Suppressor macrophage treated with lipopolysaccharide for 4 hours (primary cell): ENCODE measurements at places on chromosomes 1 and 21.

GRCh38 chr1:234927312-234927970 lies 201.2 kb downstream of the TOMM20 start:
- DNase-seq, result no peak

DNA sequence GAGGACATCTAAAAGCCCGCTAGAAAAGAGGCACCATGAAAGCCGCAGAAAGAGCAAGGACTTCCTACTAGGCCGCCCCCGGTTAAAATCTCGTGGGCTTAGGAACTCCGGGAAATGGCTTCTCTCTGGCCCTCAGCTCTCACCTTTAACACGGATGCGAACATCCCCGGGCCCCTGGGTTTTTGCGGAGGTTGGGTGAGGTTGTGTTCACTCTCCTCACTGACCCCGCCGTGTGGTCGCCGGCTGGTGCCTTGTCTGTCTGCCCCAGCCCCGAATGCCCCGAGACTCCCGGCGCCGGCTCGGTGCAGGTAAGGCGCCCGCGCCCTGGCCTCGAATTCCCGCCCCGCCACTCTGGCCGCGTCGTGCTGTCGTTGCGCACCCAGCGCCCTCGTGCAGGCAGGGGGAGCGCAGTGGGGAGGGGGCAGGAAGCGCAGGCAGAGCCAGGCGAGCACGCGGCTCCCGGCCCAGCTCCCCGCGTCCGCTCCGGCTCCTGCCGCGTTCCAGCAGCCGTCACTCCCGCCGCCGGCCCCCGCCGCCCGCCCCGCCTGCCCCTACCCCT lies at the start of gene SHISAL2A:
Gene SHISAL2A (plus strand): TSS at position 437 of the 559 bp plus-strand sequence. CDS start 326 bp downstream, outside the sequence.
- peak; percentile 15 for DNase-seq

- DNase-seq, result no peak
Measured at GRCh38 chr1:1112237-1112985, 3.5 kb downstream of the C1orf159 start.

GRCh38 chr1:57376041-57376440 lies 47.8 kb downstream of the DAB1 start:
- DNase-seq, result no peak

- peak; percentile 34 for DNase-seq
Measured at GRCh38 chr1:215606564-215607168, 39.6 kb downstream of the KCTD3 start.

- DNase-seq, result peak; percentile 60
Measured at GRCh38 chr1:229186373-229187056, 84.4 kb upstream of the RAB4A start.

GRCh38 chr1:236524895-236525184 lies 1.1 kb downstream of the LGALS8 start:
- peak; percentile 70 for DNase-seq

GRCh38 chr1:199948587-199949280 lies 78.8 kb upstream of the NR5A2 start:
- DNase-seq, result no peak

DNA sequence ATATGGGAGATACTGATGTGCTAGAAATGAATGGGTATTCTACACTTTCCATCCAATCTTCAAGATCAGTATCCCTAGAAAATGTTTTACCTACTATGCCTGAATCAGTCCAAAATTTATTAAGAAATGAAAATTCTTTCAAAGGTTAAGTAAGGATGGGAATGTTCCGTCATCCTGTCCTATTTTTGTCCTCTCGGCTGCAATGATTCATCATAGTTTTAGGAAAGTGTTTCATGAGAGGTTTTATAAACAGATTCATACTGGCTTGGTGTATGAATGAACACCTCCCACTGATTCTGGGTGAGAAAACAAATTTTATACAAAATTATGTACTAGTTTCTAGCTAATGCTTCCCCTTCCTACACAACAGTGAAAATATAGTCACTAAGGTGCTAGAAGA lies 504.6 kb upstream of the NR5A2 start:
- no peak for DNase-seq

DNA sequence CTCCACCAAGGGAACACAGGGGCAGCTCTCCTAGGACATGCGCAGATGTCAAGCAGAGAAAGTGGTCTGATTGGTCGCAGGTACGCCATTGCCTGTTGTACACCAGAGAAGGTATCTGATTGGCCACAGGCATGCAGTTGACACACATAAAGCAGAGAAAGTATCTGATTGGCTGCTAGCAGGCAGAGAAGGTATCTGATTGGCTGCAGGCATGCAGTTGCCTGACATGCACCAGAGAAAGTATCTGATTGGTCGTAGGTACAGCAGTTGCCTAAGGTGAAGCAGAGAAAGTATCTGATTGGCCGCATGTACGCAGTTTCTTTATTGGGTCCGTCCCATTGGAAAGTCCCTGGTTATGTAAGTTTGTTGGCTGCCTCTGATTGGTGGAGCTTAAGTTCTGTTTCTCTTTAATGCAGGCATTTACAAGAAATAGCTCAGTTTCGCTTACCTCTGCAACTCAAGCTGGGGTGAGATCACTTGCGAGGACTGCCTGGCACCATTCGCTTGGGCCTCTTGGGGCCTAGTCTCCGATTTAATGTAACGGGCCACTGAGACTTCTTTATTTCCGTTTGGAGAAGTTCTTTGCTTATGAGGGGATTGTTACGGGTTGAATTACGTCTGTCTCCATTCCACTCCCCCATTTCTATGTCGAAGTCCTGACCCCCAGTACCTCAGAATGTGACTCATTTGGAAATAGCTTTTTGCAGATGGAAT lies 74.2 kb downstream of the SIK1 start:
- DNase-seq, result peak; percentile 89

DNA sequence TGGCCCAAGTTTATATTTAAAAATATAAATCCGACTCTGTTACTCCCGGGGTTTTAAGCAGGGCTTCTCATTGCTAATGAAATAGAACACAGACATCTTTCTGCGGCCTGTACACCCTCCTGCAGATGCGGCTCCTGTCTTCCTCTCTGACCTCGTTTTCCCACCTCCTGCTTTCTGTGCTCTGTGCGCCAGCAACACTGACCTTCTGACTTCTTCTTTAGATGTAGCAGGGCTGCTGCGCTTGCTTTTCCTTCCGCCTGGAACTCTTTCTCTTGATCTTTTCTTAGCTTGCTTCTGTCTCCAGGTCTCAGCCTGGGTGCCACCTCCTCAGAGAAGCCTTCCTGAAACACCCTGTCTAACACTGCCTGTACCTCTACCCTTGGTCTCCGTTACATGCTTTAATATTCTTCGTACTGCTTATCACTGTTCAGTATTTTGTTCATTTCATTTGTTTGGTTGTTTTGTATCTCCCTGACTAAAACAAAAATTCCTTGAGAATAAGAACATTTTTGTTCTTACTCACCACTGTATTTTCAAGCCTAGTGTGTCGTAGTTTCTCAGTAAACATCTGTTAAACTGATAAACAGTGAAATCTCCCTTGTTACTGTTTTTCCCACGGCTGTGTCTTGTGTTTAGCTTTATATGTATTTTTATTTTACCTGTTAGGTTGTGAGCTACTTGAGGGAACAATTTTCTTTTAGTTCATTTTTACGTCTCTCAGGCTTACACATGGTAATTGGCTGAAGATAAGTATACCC lies 79.0 kb downstream of the ST3GAL3 start:
- no peak for DNase-seq

DNA sequence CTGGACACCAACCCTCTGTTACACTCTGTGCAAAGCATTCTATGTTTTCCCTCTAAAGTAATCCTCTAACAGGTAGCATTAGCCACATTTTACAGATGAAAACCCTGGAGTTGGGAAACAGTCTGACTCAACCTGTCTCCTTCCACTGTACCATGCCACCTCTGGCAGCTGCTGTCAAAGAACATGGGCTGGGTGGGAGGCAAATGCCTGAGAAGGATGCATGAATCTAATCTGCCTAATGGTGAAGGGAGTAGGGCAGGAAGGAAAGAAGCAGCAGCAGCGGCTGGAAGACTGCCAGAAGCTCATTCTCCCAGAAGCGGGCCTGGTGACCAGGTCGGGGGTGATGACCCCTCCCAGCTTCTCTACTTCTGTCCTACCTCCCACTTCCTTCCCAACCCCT lies 21.7 kb downstream of the LRRC71 start:
- no peak for DNase-seq

GRCh38 chr1:195740862-195741261 lies 867.4 kb downstream of the KCNT2 start:
- no peak for DNase-seq

GRCh38 chr1:78210175-78210574 lies 164.4 kb downstream of the GIPC2 start:
- DNase-seq, result no peak

- no peak for DNase-seq
Measured at GRCh38 chr1:78054559-78054958, 8.8 kb downstream of the GIPC2 start.

DNA sequence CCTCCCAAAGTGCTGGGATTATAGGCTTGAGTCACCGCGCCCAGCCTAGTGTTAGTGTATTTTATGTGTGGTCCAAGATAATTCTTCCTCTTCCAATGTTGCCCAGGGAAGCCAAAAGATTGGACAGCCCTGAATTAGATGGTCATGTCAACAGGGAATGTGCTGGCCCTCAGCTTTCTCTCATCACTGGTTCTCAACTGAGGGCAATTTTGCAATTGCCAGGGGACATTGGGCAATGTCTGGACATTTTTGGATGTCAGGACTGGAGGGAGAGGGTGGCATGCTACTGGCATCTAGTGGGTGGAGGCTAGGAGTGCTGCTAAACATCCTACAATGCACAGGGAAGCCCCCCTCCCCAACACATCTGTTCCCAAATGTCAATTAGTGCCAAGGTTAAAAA lies 95.0 kb downstream of the LAMC2 start:
- DNase-seq, result peak; percentile 73

DNA sequence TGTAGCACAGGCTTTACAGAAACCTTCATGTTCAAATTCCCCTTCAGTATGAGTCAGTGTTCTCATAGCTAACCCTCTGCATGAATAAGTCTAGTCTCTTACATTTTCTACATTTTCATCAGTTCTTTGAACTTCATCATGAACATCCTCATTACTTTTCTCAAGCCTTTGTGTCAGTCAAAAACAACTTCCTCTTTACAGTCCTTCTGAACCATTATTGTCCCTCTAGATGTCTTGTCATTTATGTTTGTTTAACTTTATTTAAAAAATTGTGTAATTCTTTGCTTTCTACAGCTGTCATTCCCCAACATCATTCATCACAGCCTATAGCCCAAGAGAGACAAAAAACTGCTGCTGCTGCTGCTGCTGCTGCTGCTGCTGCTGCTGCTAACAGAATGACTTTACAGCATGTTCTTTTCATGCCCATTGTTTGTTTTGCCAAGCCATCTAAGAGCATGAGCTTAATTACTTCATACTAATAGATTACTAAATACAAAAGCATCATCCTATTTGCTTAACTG lies 133.1 kb downstream of the LRRC40 start:
- peak; percentile 2 for DNase-seq

- DNase-seq, result peak; percentile 42
Measured at GRCh38 chr21:35503671-35504070, 454.6 kb upstream of the RUNX1 start.

GRCh38 chr1:160007577-160008200 lies 24.1 kb downstream of the PIGM start:
- peak; percentile 61 for DNase-seq

GRCh38 chr1:201614262-201615015 lies 75.5 kb downstream of the NAV1 start:
- peak; percentile 21 for DNase-seq

DNA sequence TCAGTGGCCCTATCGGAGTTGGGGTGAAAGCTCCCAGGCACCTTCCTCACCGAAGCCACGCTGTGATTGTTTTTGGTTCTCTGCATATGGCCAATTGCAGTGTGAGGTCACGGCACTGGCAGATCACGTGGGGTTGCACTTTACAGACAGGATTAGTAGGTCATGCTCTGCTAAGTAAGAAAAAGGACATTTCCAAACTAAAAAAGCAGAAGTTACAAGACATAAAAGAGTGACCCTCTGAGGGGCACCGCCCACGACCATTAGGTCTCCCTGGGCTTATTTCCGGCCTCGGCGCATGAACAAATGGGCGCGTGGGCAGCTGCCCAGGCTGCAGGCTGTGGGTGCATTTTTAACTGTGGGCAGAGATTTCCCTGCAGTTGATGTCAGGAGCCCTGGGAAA lies 2.0 kb downstream of the CAPN9 start:
- DNase-seq, result peak; percentile 63

DNA sequence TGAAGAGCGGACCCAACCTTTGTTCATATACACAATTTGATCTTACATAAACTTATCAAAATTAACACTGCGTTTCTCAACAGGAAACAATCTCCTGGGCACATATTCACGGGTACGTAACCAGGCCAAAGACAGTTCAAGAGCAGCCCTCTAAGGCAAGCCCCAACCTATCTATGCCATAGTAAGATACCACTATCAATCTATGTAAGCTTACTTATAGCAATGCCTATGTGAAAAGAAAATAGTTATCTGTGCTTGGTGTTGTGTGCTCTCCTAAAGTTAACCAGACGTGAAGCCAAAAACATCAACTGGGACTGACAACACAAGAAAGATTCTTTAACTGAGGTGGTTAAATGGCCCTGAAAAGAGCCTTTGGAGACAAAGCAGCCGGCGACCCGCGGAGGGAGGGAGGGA lies 49.4 kb upstream of the BOLA1 start:
- no peak for DNase-seq

GRCh38 chr1:68136187-68136586 lies 85.8 kb upstream of the DIRAS3 start:
- DNase-seq, result no peak

GRCh38 chr1:34794001-34794789 lies 1.4 kb downstream of the GJA4 start:
- no peak for DNase-seq
